ENCODE measurements at places on chromosomes 16 and 17.

DNA sequence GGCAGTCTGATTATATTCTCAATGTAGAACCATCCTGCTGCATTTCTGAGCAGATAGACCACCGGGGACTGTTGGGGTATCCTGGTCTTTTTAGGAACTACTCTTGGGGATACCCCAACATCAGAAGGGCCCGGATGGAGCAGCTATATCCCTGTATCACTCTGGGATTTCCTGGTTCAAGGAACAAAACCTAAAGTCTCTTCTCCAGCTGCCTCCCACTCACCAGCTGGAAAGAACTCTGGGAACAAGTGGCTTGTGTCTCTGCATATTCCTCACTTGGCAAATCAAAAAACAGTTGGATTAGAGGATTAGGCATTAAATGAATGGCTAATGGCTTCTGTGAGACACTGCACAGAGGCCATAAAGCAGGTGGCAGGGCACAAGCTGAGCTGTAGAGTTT lies 62.3 kb upstream of the HS3ST2 start:
- H3K36me3 ChIP-seq, result no peaks in the 10 kb centered on the region
- no peak overlapping the region for H3K27ac ChIP-seq
- no peak overlapping the region for H3K4me3 ChIP-seq
- H3K4me1 ChIP-seq, result no peaks in the 10 kb centered on the region
- no peaks in the 10 kb centered on the region for H3K27me3 ChIP-seq

DNA sequence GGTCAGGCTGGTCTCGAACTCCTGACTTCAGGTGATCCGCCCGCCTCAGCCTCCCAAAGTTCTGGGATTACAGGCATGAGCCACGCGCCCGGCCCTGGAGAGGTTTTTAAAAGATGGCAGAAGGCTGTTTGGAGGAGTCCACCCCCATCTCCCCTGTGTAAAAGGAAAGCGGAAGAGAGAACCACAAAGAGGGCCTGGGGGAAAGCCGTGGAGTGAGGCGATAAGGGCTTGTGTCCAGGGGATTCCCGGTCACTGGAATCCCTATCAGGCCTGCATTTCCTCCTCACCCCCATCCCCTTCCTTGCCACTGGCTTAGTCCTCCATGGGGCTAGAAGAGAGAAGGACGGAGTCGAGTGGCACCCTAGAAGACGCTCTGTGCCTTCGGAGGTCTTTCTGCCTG lies at the start of gene GP1BA:
Gene GP1BA (plus strand): TSS at position 315 of the 400 bp plus-strand sequence. CDS start 328 bp downstream, outside the sequence.
- no peak within 1 kb of the TSS for H3K4me3 ChIP-seq
- no peak for DNase-seq
- H3K27me3 ChIP-seq, result no peaks in the 10 kb centered on the region
- no peak within 1 kb of the TSS for H3K27ac ChIP-seq
- peaks cover 3% of the 10 kb centered on the region for H3K36me3 ChIP-seq
- peaks cover 8% of the 10 kb centered on the region for H3K4me1 ChIP-seq

DNA sequence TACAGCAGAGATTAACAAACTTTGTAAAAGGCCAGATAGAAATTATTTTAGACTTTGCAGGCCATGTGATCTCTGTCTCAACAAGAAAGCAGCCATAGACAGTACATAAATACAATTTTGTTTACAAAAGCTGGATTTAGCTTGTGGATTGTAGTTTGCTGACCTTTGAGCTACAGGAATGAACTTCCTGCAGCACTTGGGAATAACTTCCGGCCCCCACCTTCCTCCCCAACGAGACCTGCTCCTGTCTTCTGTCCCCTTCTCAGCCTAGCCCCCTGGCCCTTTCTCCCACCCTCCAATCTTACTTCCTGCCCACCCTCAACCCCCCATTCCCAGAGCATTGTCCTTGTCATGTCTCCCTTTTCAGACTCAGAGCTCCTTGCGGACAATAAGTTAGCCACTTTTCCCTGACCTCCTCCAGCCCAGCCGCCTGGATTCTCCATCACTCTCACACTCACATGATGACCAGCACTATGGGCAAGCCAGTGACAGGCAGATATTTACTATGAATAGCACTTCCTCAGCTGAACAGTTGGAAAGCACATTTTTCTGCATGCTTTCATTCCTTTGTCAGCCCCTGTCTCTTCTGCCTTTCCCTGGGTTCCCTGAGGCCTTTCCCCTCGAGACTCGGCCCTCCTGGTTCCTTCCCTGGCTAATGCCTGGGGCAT lies 27.6 kb upstream of the DLX3 start:
- no peaks in the 10 kb centered on the region for H3K27me3 ChIP-seq
- H3K36me3 ChIP-seq, result no peaks in the 10 kb centered on the region
- no peak overlapping the region for H3K4me3 ChIP-seq
- DNase-seq, result no peak
- peaks cover 11% of the 10 kb centered on the region for H3K4me1 ChIP-seq
- no peak overlapping the region for H3K27ac ChIP-seq

GRCh38 chr16:50301626-50302471 lies 35.5 kb downstream of the ADCY7 start:
- H3K36me3 ChIP-seq, result peaks cover 19% of the 10 kb centered on the region
- no peaks in the 10 kb centered on the region for H3K27me3 ChIP-seq
- peak; percentile 72 for DNase-seq

- DNase-seq, result peak; percentile 97
- peaks cover 66% of the 10 kb centered on the region for H3K4me1 ChIP-seq
- H3K27ac ChIP-seq, result peak overlapping the region; percentile 89
- H3K4me3 ChIP-seq, result peak overlapping the region; percentile 5
Observed at GRCh38 chr17:82267575-82268379, 5.7 kb downstream of the CSNK1D start.

- no peaks in the 10 kb centered on the region for H3K4me1 ChIP-seq
- no peaks in the 10 kb centered on the region for H3K27me3 ChIP-seq
- H3K27ac ChIP-seq, result no peak overlapping the region
- DNase-seq, result no peak
Observed at GRCh38 chr16:66287926-66288325, 78.6 kb upstream of the CDH5 start.

DNA sequence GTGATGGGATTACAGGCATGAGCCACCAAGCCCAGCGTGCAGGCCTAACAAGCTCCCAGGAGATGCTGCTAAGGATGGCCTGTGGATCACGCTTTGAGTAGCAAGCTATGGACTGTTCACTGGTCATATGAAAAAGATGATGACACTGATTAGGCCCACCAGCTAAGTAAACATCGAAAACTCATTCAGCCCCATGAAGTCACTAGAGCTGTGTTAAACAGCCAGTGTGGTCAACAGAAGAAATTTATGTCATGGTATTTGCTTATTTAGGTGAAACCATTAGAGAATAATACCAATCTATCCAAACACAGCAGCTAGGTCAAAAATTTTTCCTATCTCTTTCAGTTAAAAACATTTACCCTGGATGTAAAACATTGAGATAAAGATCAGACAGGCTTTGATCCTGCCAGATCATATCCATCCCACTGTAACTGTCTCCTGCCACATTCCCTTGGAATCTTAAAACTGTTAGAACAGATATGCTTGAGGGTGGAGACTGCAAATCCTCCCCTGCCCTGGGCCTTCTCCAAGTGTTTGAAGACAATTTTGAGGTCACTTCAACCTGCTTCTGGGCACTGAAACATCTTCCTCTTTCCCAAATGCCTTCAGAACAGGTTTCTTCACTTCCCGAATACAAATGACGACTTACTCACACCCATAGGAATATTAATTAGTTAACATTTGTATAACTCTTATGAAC lies 30.9 kb downstream of the HOXB1 start:
- no peaks in the 10 kb centered on the region for H3K27me3 ChIP-seq
- no peaks in the 10 kb centered on the region for H3K4me1 ChIP-seq

DNA sequence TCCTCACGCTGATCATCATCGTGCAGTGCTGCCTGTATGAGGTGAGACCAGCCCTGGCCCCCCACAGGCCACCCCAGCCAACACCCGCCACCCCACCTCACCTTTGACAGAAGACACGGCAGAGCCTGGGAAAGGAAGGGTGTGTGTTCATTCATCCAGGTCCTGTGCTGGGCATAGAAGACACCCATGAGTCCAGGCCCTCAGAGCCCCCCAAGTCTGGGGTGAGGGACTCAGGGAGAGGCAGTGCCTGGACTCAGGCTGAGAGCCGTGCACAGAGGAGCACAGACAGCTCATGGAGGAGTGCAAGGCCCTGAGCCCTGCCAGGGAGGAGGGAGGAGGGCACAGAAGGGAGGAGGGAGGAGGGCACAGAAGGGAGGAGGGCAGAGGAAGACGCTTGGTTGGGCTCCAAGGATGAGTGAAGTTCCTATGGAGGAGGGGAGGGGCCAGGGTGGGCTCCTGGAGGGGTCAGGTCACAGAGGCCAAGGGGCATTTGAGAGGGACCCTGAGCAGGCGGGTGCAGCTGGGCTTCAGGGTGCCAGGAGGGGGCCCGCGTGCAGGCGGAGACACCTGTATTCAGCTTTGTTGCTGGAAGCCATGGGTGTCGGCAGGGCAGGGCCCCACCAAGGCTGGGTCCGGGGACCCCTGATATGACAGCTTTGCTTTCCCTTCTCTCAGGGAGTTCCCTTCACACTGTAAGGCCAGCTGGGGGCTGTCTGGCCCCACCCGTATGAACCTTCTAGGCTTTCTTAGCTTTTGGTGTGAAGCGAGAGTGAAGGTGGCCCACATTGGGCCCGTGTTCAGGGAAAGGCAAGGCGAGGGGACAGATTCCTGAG lies 11.4 kb downstream of the TAX1BP3 start:
- DNase-seq, result no peak
- H3K4me1 ChIP-seq, result peaks cover 10% of the 10 kb centered on the region
- H3K4me3 ChIP-seq, result no peak overlapping the region
- peaks cover 34% of the 10 kb centered on the region for H3K36me3 ChIP-seq
- H3K27me3 ChIP-seq, result no peaks in the 10 kb centered on the region

- H3K27me3 ChIP-seq, result no peaks in the 10 kb centered on the region
- H3K4me1 ChIP-seq, result peaks cover 42% of the 10 kb centered on the region
- no peak overlapping the region for H3K4me3 ChIP-seq
- no peaks in the 10 kb centered on the region for H3K36me3 ChIP-seq
- peak overlapping the region; percentile 77 for H3K27ac ChIP-seq
Observed at GRCh38 chr16:11630046-11630767, 38.0 kb upstream of the SNN start.

DNA sequence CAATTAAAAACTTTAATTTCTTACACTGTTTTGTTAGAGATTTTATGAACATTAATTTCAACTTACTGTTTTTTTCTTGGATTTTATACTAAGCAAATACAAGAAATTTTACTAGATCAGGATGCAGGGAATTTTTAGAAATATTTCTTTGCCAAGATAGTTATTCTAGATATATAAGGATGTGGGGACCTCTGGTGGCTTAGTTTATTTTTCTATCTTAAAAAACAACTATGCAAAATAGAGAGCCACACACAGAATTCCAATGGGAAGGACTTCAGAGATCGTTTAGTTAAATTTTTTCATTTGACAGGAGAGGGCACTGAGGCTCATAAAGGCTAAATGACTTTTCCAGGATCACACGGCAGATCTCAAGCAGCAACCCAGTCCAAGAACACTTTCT lies 23.0 kb upstream of the CAPNS2 start:
- no peaks in the 10 kb centered on the region for H3K4me1 ChIP-seq
- no peaks in the 10 kb centered on the region for H3K36me3 ChIP-seq
- no peak for DNase-seq
- no peak overlapping the region for H3K27ac ChIP-seq
- H3K4me3 ChIP-seq, result no peak overlapping the region

GRCh38 chr17:46815474-46816353 lies 2.8 kb downstream of the WNT3 start:
- H3K4me1 ChIP-seq, result peaks cover 26% of the 10 kb centered on the region
- no peaks in the 10 kb centered on the region for H3K36me3 ChIP-seq
- H3K27me3 ChIP-seq, result peaks cover 45% of the 10 kb centered on the region
- no peak overlapping the region for H3K27ac ChIP-seq

DNA sequence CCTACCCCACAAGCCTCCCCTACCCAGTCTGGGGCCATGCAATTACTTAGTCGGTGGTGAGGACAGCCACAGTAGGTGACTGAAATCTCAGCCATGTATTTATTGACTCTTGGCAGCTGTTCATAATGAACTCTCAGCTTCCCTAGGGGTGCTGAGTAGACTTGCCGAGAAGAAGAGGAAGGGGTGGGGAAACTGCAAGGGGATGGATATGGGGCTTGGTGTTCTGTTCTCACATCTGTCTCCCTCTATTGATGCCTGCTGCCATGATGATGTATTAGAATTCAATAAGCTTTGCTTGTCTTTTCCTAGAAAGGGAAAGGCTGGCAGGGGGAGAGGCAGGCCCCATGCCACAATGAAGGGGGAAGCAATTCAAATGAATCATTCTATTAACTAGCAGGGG lies 112.9 kb downstream of the GP2 start:
- no peak overlapping the region for H3K27ac ChIP-seq
- no peak for DNase-seq
- no peaks in the 10 kb centered on the region for H3K36me3 ChIP-seq
- no peaks in the 10 kb centered on the region for H3K27me3 ChIP-seq

GRCh38 chr16:57104706-57105105 lies 12.3 kb downstream of the CPNE2 start:
- H3K4me3 ChIP-seq, result no peak overlapping the region
- no peaks in the 10 kb centered on the region for H3K36me3 ChIP-seq
- no peak for DNase-seq
- H3K27ac ChIP-seq, result peak overlapping the region; percentile 65
- H3K4me1 ChIP-seq, result peaks cover 36% of the 10 kb centered on the region

- no peaks in the 10 kb centered on the region for H3K27me3 ChIP-seq
- peaks cover 2% of the 10 kb centered on the region for H3K36me3 ChIP-seq
- H3K4me3 ChIP-seq, result no peak overlapping the region
- H3K4me1 ChIP-seq, result peaks cover 6% of the 10 kb centered on the region
Observed at GRCh38 chr16:68356919-68357286, 46.1 kb downstream of the PRMT7 start.

DNA sequence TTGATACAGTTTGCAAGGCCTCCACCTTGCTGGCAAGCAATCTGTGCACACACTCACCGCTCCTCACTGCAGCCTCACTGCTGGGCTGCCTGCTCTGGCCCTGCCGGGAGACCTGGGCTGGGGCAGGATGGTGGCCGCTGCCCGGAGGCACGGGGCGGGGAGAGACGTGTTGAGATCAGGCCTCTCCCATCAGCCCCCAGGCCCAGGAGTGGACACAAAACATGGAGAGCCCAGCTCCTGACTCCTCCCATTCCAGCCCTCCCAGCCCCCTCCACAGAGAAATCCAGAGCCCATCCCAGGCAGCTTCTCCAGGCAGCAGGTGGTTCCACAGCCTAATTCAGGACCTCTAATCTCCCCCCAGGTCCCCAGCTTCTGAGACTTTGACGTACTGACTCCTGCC lies 23.1 kb upstream of the RPL38 start:
- no peaks in the 10 kb centered on the region for H3K4me1 ChIP-seq
- H3K27ac ChIP-seq, result no peak overlapping the region
- no peak overlapping the region for H3K4me3 ChIP-seq
- no peaks in the 10 kb centered on the region for H3K27me3 ChIP-seq
- no peaks in the 10 kb centered on the region for H3K36me3 ChIP-seq

GRCh38 chr17:59427996-59428395 lies 96.5 kb downstream of the YPEL2 start:
- peaks cover 34% of the 10 kb centered on the region for H3K4me1 ChIP-seq
- DNase-seq, result no peak
- no peak overlapping the region for H3K4me3 ChIP-seq
- H3K36me3 ChIP-seq, result no peaks in the 10 kb centered on the region

GRCh38 chr16:58589326-58589905 lies 40.2 kb downstream of the CNOT1 start:
- DNase-seq, result no peak
- H3K4me3 ChIP-seq, result no peak overlapping the region
- H3K36me3 ChIP-seq, result peaks cover 56% of the 10 kb centered on the region
- no peaks in the 10 kb centered on the region for H3K27me3 ChIP-seq
- no peaks in the 10 kb centered on the region for H3K4me1 ChIP-seq
- no peak overlapping the region for H3K27ac ChIP-seq

GRCh38 chr17:9170853-9171252 lies 149.5 kb downstream of the NTN1 start:
- H3K36me3 ChIP-seq, result no peaks in the 10 kb centered on the region
- H3K27ac ChIP-seq, result no peak overlapping the region
- no peaks in the 10 kb centered on the region for H3K4me1 ChIP-seq
- no peak overlapping the region for H3K4me3 ChIP-seq
- no peak for DNase-seq

- H3K27me3 ChIP-seq, result no peaks in the 10 kb centered on the region
- no peak for DNase-seq
- H3K36me3 ChIP-seq, result no peaks in the 10 kb centered on the region
- H3K4me1 ChIP-seq, result no peaks in the 10 kb centered on the region
Observed at GRCh38 chr16:24511792-24512191, 27.6 kb upstream of the RBBP6 start.
